ENCODE measurements at places on chromosomes 6 and 20. TPM values are rescaled to one million over a fixed set of nuclear protein-coding genes. Genes with fewer than 3 reads are reported as not detected.

Gene TREM2
- total RNA-seq = 10.5 TPM

Gene RSPO3
- total RNA-seq = 44.1 TPM

Gene SAMD5
- total RNA-seq = 17.6 TPM

Gene ARHGAP18
- total RNA-seq = 8.6 TPM

Gene PNPLA1
- not detected for total RNA-seq

Gene CLPSL1
- not detected for total RNA-seq

Gene TPMT
- total RNA-seq = 7.8 TPM

Gene DTNBP1
- 5.9 TPM for total RNA-seq

Gene UBE2C
- 6.9 TPM for total RNA-seq

Gene ZBTB46
- total RNA-seq = 21.5 TPM

Gene PPP1R16B
- 12.9 TPM for total RNA-seq

Gene FLOT1
- 43.4 TPM for total RNA-seq

Gene TRIM26
- total RNA-seq = 12.8 TPM

Gene CLDN20
- total RNA-seq = not detected

Gene BACH2
- total RNA-seq = 65.4 TPM

Gene CDSN
- total RNA-seq = not detected

Gene POPDC3
- total RNA-seq = not detected

Gene ULBP3
- 6.2 TPM for total RNA-seq

Gene DDO
- total RNA-seq = 0.16 TPM

Gene TOX2
- 0.31 TPM for total RNA-seq

Gene CTCFL
- total RNA-seq = not detected

Gene ENPP1
- total RNA-seq = 0.47 TPM

Data from occipital lobe (tissue), 3 donors.